ENCODE measurements at places on chromosomes 16 and 17.

GRCh38 chr17:17406225-17406624 is 70.6 kb upstream of the MED9 start:
- DNase-seq = no peak

DNA sequence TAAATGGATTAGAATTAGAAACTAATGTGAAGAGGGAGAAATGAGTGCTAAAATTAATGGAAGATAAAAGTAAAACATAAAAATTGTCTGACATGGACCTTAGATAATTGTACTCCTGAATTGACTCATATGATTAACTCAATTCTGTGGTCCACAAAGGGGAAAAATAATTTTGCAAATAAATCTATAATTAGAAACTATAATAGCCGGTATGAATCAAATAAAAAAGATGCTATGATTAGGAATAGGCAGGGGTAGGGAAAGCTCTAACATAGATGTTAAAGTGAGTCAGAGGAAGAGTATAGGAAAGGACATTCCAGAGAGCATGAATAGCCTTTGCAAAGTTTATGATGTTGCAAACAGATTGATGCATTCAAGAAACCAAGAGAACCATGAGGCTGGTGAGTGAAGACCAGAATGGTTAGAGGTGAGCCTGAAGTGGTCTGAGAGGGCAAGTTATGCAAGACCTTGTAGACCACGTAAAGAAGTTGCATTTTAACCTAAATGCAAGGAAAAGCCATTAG is 262.1 kb upstream of the CA10 start:
- DNase-seq = no peak

DNA sequence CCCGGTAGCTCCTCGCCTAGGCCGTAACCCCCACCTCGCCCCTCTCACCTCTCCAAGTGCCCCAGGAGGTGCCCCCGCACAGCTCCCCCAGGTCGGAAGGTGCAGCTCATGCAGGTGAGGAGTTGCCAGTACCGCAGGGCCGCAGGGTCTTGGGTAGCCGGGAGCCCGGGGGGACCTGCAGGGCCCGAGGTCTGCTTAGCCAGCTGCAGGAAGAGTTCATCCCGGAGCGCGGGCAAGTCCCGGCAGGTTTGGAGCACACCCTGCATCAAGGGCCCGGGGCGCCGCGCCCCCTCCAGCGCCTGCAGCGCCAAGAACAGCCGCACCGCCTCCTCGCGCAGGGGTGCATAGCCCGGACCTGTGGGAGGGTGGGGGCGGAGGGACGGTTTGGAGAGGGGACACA is 4.8 kb downstream of the PLEKHH3 start:
- DNase-seq = no peak

DNA sequence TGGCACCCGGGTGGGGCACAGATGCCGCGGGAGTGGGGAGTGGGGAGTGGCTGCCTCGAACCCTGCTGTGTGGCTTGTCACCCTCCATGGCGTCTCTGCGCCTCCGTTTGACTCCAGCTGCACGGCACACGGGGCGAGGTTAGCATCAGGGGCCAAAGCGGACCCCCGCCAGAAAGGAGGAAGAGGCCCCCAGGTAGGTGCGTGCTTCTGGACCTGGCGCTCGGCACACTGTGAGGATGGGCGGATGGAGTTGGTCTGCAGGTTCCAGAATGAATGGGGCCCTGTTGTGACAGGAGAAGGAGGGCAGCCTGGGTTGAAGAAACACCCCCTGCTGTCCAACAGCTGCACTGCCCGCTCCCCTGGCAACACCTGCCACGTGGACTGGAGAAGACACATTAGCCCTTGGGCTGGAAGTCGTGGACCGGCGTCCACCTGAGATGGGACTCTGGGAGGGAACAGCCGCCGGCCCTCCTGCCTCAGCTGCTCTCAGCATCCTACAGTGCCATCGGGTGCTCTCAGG is 9.4 kb upstream of the FASN start:
- DNase-seq = no peak

DNA sequence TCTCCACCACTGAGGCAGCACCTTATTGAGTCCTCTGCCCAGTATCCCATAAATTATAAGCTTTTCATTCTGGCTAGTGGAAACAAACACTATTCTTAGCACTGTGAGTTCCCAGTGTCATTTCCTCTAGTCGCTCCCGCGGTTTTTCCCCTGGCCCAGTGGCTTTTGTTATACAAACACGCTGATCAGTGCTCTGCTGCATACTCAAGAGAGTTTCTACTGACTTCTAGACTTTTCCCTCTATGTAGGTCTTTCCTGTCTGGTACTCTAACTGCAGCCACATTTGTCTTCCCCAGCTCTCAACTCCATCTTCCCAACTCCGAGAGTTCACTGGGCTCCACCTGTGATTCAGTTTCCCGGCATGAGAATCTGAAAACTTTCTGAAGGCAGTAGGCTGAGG is 556.6 kb upstream of the SALL1 start:
- DNase-seq = no peak

- DNase-seq = peak; percentile 43
These were observed 155.5 kb downstream of the PMP22 start for GRCh38 chr17:15109608-15110007.

- DNase-seq = peak; percentile 25
These were observed 26.9 kb upstream of the RPL38 start for GRCh38 chr17:74176546-74177001.

- no peak for DNase-seq
These were observed 76.2 kb upstream of the ZFHX3 start for GRCh38 chr16:73124097-73124652.

- peak; percentile 82 for DNase-seq
These were observed 15.5 kb upstream of the MMD start for GRCh38 chr17:55437159-55437605.

GRCh38 chr17:81641825-81642489 is 5.0 kb downstream of the TSPAN10 start:
- DNase-seq = no peak

DNA sequence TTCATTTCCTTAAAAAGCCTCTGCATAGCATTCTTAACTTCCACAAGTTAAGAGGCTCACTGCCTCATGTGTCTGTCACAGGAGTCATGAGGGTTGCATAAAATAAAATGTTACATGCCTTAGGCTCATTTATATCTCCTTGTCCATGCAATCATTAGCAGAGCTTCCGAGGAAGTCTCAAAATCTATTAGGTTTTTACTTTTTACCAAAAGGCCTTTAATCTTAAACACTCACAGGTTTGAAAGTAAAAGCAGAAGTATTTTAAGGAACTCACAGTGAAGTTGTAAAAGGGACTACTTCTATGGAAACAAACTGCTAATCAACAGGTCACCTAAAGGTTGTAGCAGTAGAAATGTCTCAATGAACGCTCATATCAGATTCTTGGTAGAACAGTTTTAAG is 5.2 kb upstream of the ATP6V0A1 start:
- DNase-seq = peak; percentile 41

DNA sequence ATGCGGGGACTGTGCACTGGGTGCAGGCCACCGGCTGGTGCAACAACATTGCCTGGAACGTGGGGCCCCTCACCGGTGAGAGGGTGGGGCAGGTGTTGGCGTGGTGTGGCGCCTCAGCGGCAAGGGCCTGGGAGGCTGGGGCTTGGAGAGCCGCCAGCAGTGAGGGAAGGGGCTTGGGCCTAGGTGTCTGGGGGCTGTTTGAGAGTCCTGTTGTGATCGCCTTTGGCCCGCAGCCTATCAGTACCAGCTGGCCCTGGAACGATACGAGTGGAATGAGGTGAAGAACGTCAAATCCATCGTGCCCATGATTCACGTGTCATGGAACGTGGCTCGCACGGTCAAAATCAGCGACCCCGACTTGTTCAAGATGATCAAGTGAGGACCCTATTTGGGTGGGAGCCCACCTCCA is 2.6 kb upstream of the TMEM88 start:
- no peak for DNase-seq

DNA sequence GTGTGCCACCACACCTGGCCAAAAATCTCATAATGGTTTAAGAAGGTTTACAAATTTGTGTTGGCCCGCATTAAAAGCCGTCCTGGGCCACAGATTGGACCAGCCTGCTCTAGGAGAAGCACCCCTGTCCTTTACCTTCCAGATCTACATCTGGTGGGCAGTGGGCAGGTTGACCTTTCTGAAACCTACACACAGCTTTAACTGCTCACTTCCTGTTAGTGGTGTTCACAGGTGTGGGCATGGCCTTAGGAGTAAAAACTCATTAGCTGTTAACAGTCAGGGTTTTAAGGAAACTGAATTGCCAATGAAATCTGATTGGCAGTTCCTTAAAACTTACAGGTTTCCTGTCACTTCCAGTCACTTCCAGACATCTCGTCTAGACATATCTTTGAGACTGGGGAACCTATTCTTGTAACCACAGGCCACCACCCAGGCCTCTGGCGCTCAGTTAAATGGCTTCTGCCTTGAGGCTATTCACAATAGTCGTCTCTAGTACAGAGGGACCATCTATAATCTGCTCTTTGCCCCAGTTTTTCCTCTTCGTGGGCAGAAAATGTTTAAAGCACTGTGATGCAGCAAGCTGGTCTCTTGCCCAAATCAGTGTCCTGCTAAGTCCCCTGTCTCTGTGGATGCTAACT is 29.3 kb downstream of the GNGT2 start:
- no peak for DNase-seq

GRCh38 chr17:81027038-81027437 is 7.9 kb upstream of the BAIAP2 start:
- DNase-seq = no peak

DNA sequence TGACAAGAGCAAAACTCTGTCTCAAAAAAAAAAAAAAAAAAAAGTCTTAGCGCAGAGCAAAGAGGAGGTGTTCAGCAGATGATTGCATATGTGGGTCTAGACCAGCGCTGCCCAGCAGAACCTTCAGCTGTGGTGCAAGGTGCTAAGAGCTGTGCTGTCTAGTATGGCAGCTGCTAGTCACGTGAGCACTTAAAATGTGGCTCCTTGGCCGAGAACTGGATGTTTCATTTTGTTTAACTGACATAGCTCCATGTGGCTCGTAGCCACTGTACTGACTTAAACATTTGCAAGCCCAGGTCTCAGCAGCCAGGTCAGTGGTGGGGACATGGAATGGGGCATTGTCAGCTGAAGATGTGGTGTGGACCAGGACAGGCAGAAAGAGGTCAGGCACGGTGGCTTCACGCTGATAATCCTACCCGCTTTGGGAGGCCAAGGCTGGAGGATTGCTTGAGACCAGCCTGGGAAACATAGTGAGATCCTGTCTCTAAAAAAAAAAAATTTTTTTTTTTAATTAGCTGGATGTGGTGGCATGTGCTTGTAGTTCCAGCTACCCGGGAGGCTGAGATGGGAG is 9.2 kb downstream of the C1QTNF1 start:
- no peak for DNase-seq

- DNase-seq = no peak
These were observed 14.3 kb downstream of the CMTM3 start for GRCh38 chr16:66618588-66619375.

GRCh38 chr17:58085039-58085715 is 2.0 kb downstream of the DYNLL2 start:
- no peak for DNase-seq

DNA sequence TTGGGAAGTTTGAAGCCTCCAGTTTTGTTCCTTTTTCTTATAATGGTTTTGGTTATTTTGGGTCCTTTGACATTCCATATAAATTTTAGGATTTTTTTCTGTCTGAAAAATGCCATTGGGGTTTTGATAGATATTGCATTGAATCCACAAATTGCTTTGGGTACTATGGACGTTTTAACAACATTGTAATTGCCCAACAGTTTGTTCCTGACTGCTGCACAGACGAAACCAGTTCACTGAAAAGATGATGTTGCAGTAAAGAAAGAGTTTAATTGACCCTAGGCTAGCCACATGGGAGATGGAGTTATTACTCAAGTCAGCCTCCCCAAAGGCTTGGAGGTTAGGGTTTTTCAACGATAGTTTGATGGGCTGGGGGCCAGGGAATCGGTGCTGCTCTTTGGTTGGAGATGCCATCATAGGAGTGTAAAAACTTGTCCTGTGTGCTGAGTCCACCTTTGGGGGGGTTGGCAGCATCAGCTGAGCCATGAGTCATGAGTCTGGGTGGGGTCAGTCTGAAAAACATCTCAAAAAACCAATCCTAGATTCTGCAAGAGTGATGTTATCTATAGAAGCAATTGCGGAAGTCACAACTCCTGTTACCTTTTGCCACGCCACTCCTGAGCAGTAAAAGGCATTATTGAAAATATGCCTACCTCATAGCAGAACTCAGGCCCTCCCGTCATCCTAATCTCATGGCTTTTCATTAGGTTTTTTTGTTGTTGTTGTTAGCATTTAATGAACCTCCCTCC is 2.7 kb upstream of the PRSS41 start:
- DNase-seq = no peak

DNA sequence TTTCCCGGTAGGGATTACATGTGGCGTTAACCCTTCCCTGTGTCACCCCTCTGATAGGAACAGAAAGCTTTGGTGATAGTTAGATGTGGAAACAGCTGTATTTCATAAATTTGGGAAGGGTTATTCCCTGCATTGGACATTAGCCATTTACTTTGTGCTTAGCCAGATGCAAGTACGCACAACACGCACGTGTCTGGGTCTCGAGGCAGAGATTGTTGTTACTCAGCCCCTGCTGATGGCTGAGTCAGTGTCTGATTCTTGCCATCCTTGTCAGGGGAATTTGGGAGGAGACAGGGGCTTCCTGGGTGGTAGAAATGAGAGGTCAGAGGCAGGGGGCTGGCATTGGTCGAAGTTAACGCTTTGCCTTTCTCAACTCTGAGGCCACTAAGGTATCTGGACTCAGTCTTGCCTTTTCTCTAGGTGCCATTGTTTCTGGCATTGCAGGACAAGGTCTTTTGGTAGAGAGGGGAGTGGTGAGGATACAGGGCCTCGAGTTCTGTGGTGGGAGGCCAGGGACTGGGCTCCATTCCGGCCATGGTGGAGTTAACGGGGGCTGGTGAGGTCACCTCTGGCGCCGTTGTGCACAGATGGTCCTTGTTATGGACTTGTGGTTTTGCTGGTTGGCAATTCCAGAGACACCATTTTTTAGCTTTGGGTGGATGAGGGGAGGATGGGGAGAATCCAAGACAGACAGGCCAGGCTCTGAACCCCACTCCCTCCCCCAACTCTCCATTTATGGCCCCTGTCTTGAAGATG is 8.2 kb downstream of the MMP2 start:
- no peak for DNase-seq

GRCh38 chr16:11034481-11034931 is 90.1 kb downstream of the CLEC16A start:
- DNase-seq = no peak

DNA sequence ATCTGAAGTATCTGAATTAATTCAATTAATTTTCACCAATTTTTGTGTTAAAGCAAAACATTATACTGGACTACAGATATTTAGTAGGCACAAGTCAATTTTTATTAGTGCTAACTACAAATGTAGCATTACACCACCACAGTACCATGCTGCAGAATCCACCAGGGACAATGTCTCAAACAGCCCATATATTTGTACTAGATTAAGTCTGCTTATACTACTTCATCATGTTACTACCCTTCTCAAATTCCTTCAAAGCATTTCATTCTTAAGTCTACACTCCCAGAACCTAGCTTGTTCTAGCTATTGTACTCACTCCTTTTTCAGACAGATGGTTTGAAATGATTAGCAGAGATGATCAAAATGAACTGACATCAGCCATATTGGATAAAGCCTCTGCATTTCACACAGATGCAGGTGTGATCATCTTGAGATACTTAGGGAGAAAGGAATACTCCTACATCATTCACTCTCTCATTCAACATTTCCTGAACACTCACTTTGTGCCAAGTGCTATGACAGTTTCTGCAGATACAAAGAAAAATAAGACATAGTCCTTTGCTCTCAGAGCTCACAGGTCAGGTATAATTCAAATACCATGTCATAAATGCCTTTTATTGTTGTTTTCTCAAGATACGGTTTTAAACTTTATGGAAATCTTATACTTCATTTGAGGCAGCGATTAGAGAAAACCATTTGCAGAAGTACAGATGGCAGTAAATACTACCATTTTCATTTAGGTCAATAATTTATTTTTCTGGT is 47.7 kb downstream of the SMURF2 start:
- DNase-seq = no peak

- no peak for DNase-seq
These were observed 20.6 kb downstream of the QPRT start for GRCh38 chr16:29699324-29700219.

Data from germinal center (tissue), 1 donor.